ENCODE measurements at places on chromosomes 11 and 22.

DNA sequence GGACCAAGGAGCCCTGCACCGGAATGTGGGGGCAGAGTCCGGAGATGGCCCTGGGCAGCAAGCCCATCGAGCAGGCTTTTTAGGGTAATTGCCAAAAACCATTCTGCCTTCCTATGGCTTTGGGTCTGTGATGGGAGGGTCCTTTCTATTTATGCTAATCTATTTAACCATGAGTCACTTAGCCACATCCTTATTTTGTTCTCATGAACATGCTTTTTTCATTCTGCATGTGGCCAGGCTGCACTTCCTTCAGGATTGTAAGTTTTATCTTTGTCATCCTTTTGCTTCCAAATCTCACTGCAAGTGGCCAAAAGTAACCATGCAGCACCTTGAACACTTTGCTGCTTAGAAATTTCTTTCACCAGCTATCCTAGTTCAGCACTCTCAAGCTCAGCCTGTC lies 88.3 kb downstream of the EFCAB6 start:
- no peak for DNase-seq

DNA sequence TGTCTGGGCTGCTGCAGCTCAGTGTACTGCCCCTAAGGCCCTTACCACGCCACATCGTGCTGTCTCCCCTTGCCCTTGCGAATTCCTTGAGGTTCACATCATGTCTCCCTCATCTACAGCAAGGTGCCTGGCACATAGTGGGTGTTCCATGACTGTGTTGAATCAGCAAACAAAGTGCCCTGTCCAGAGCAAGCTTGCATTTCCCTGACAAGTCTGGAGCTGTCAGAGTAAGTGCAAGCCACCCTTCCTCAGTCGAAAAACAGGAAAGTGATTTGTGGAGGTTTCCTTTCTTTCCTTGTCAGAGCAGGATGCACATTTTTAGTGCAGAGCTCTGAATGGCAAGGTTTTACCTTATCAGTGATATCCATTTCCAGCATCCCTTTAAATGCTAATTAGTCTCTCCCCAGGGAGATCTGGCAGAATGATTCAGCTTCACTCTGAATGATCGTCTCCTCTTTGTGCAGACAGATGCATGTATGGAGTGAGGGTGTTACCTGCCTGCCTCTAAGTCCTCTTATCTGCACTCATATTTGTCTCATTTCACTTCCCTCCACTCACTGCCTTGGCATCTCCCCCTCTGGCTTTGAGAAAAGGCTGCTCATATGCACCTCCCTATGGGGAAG lies 331.2 kb downstream of the TMEM135 start:
- DNase-seq = no peak

GRCh38 chr11:122126024-122126688 lies 10.1 kb upstream of the BLID start:
- DNase-seq = no peak

DNA sequence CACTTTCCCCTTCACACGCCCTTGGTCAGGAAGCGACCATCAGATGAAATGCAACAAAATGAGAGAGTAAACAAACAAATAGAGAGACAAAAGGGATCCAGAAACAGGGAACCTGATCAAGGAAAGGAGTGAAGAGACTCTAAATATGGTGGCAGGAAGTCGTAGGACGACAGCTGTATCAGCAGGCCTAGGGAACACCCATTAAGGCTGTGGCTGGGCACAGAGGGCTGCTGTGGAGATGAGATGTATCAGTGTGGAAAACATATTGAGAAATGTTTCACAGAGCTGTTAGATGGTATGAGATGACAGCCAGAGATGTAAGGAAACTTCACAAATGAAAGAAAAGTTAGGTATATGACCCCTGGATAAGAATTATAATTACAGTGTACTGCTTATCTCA lies 155.8 kb upstream of the MTMR2 start:
- DNase-seq = no peak

GRCh38 chr22:24068717-24069297 lies 57.7 kb downstream of the CABIN1 start:
- DNase-seq = no peak

- DNase-seq = no peak
Observed at GRCh38 chr22:28864878-28865596, 18.3 kb upstream of the ZNRF3 start.

DNA sequence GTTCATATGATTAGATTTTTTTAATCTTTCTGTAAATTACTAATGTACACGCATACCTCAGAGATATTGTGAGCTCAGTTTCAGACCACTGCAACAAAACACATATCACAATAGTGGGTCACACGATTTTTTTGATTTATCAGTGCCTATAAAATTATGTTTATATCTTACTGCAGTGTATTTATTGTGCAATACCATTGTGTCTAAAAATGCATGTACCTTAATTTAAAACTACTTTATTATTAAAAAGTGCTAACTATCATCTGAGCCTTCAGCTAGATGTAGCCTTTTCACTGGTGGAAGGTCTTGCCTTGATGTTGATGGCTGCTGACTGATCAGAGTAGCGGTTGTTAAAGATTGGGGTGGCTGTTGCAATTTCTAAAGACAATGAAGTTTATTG lies 918.8 kb upstream of the CHORDC1 start:
- no peak for DNase-seq

- DNase-seq = no peak
Observed at GRCh38 chr11:61042961-61043540, 59.2 kb upstream of the CD5 start.

DNA sequence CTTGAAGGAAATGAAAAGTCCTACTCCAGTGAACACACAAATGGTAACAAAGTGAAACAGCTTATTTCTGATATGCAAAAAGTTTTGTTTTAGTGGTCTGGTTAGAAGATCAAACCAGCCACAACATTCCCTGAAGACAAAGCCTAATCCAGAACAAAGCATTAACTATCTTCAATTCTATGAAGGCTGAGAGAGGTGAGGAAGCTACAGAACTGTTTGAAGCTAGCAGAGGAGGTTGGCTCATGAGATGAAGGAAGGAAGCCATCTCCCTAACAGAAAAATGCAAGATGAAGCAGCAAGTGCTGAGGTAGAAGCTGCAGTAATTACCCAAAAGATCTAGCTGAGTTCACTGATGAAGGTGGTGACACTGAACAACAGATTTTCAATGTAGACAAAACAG lies 168.4 kb downstream of the IGLL1 start:
- DNase-seq = no peak

GRCh38 chr22:40628354-40629042 lies 8.0 kb downstream of the MRTFA start:
- no peak for DNase-seq

DNA sequence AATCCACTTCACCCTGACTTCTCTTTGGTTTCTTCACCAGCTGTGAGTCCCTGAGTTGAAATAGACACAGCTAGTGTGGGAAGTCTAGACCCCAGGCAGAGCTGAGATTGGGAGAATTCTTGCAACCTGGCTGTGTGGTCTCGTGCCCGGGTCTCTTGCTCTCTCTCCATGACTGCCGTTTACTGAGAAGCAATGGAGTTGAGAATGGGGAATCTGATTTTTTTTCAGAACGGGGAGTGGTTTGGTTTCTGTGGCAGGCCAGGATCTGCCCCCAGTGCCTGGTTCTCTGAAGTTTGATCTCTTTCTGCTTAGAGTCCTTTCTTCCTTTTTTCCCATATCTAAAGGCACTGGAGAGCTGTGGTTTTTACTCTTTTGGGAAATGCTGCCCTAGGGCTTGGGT lies 1.5 kb downstream of the SIDT2 start:
- DNase-seq = no peak

GRCh38 chr22:33811208-33811607 lies 109.1 kb downstream of the LARGE1 start:
- DNase-seq = no peak

All from right forelimb (tissue), 1 donor.